NCI-H2029 treated with DMSO at 0.1 percent for 48 hours (cell line): ENCODE measurements at places on chromosomes 11 and 22.

- no peak for DNase-seq
Measured at GRCh38 chr22:18145676-18146388, 4.1 kb upstream of the USP18 start.

DNA sequence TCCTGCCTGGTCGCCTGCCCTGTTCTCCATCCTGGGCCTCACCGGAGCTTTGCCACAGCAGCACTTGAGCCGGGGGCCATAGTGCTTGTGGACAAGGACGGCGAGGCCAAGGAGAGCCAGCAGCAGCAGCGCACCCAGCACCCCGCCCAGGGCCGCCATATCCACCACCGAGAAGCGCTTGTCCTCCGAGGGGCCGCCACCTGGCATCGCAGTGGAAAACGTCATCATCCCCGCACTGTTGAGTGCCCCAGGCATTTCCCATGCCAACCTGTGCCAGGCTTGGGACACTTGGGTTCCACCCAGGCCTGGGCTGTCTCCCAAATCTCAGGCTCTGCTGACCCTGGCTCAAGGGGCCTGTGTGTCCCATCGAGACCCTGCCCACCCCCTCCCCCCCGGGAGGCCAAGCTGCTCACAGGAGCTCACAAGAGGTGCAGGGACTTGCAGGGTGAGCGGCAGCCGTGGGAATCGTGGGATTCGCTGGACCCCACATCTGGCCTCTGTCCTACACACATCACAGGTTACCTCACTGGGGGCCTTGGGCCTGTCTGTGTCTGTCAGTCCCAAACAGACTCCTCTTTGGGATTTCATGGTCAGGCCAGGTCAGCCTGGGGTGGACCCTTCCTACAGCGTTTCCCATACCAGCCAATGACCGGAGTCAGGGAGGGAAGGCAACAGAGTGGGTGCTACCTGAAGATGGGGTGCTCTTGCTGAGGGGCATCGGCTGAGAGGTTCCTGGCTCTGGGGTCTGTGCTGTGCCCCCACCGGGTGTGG, 2.3 kb upstream of the IRF7 start:
- DNase-seq: no peak

DNA sequence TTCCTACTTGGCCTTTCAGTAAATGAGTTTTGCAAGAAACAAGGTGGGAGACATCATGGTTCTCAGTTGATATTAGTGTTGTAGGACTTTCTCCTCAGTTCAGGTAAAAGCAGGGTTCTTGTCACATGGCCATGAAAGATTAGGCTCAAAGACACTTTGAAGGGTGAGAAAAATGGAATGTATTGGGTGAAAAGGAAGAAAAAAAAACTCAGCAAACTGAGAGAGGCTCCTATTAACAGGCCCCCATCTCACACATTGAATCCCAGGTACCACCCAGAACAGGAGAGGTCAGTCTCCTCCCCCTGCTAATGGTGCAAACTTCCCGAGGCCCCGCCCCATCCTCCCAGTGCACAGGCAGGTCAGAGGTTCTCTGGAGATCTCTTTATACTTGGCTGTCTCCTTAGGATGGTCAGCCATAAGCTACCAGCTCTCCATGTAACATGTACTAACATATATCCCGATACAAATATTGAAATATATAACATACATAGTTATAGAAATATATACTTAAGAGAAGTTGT, 62.2 kb downstream of the MICAL2 start:
- no peak for DNase-seq

DNA sequence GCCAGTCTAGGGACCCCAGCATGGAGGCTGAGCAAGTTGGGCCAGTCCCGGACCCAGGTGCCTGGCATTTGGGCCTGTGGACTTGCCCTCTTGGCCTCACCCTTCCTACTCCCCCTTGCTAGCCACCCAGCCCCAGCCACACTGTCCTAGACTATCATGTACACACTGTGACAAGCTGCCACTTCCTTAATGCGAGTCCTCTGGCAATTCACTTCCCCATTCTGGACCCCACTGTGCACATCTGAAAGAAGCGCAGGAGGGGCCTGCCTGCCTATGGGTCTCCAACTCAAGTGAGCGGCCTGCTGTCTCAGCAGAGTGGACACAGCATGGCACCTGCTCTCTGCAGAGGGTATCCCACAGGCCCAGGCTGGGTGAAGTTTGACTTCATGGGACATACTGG, 68.5 kb upstream of the LMO1 start:
- DNase-seq: no peak

GRCh38 chr11:18669711-18670110, 28.9 kb upstream of the TMEM86A start:
- DNase-seq: peak; percentile 23

DNA sequence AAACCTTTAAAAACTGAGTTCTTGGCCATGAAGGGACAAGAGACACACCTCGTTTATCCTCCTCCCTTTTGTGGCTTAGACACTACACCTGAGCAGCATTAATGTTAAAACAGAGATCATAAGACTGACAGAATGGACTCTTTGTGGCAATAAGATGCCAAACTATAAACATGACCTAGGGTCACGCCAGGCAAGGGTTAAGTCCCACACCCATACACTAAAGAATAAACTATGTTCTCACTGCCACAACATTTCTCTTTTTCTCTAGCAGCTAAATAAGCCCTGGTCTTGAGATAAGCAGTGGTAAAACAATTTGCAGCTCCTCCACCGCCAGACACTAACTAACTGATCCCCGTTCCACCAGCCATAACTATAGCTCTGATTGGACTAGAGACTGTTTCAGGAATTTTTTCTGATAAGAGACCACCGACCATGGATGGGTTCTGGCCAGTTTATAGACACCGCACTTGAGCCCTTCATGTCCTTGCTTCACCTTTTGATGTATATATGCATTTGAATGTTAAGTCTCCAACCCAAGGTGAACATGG, 4.9 kb upstream of the SLCO2B1 start:
- DNase-seq: no peak

DNA sequence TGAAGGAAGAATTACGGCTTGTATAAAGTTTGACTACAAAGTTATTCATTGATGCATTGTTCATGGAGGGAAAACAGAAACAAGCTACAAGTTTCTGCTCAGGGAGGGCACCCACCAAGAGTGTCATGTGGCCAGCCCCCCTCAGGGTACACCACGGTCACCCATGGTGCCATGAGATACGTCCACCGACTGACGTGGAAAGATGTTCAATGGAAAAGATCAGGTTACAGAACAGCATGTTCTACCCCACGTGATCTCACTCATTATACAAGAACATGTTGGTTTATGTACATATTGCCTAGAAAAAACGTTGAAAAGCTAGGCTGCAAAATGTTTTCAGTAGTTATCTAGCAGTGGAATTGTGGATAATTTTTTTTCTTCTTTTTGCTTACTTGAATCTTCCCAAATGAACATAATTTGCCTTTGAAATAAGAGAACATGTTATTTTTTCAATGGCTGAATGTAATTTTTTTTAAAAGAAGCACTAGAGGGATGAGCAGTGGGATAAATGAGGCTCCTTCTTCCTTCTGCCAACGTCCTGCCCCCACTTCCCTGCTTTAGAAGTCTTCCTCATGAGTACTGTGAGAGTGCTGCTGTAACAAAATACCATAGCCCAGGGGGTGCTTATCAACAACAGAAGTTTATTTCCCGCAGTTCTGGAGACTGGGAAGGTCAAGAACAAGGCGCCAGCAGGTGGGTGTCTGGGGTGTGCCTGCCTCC, 22.5 kb downstream of the RCN1 start:
- no peak for DNase-seq

DNA sequence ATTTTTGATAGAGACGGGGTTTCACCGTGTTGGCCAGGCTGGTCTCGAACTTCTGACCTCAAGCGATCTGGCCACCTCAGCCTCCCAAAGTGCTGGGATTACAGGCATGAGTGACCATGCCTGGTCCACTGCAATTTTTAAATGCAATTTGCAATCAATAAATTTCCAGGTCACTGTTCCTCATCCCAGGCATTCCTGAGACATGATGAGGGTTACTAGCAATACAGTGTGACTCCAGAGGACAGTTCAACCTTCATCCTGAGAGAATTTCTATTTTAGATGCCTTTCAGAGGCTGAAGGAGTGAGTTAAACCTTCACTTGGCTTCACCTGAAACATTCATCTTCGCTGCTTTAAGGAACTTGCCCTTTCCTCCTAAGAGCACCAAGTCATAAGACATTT, 9.7 kb upstream of the UBASH3B start:
- DNase-seq: no peak

DNA sequence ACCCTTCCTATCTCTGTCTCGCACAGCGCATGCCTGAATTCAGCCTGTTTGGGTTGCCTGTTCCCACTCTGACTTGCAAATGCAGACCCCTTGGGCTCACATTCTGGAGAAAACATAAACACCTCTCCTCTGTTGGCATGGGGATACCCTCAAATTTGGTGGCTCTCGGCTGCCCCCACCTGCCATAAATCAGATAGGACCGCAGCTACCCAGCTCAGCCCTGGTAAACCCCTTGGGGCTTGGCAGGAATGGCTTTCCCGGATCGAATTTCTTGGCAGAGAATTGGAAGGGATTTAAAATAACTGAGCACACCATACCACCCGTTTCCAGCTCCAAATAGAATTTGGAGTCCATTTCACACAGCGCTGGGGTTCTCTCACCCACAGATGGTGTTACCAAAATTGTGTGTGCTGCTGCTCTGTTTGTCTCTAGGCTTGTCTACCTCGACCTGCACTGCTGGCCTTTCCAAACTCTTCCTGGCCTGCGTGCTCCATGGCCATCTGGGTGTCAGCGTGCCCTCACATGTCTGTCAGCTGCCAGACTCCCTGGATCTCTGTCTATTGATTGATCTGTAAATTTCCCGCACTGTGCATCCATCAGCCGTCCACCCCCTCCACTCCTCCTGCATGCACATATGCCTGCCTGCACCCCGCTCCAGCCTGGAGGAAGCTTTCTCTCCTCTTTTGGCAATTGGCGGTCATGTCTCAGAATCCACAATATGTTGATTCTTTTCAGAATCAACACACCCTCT, 134.0 kb downstream of the NTM start:
- no peak for DNase-seq

DNA sequence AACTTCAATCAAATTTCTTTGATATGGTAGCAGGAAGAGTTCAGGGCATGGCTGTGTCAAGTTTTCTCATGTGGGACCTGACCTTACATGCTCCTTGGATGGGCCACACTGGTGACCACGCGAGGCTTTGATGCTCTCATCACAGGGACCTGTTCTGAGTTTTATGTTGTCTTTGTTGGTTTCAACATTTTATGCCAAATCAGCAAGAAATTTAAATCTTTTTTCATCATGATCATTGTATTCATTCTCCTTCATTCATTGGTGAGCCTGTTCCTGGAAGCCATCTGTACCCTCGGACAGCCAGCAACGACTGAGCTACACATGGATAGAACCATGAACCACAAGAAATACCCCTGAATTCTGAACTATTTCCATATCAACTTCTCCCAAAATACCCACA, 10.5 kb upstream of the NFAM1 start:
- no peak for DNase-seq

- no peak for DNase-seq
Measured at GRCh38 chr11:83643115-83643514, 356.9 kb upstream of the CCDC90B start.

DNA sequence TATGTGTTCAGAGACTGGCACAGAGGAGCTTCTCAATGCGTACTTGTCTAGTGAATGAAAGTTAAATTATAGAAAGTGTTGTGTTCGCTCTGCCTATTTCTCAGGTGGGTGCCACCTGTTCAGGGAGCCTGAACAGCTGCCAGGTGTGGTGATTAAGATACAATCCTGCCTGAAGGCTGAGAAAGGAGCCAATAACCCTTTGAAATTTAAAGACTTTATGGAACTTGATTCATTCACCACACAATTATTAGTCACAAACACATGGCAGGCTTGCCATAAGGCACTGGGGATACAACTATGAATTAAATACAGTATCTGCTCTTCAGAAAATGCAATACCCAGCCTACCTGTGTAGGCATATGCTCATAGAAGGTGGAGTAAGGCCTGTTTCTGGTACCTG, 92.9 kb upstream of the AMOTL1 start:
- DNase-seq: no peak

DNA sequence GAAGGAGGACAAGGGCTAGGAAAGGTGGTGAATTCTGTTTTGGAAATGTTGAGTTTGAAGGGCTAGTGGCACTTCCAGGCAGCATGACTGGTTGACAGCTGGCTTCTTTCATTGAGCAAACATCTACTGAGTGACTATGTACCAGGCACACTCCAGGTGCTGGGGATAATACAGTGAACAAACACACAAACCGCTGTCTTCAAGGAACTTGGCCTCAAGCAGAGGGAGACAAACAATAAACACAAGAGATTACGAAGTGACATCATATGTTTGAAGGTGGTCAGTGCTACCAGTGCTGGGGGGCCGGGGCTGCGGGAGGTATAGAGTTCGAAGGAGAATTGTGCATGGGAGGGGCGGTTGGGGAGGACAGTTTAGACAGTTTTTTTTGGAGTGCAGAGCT, 197.0 kb upstream of the SORL1-AS1 start:
- DNase-seq: peak; percentile 91

- no peak for DNase-seq
Measured at GRCh38 chr22:47192651-47193437, 430.4 kb downstream of the TBC1D22A start.

- no peak for DNase-seq
Measured at GRCh38 chr22:41782316-41782715, 18.2 kb upstream of the CCDC134 start.

GRCh38 chr11:83914995-83915394, 628.8 kb upstream of the CCDC90B start:
- no peak for DNase-seq

DNA sequence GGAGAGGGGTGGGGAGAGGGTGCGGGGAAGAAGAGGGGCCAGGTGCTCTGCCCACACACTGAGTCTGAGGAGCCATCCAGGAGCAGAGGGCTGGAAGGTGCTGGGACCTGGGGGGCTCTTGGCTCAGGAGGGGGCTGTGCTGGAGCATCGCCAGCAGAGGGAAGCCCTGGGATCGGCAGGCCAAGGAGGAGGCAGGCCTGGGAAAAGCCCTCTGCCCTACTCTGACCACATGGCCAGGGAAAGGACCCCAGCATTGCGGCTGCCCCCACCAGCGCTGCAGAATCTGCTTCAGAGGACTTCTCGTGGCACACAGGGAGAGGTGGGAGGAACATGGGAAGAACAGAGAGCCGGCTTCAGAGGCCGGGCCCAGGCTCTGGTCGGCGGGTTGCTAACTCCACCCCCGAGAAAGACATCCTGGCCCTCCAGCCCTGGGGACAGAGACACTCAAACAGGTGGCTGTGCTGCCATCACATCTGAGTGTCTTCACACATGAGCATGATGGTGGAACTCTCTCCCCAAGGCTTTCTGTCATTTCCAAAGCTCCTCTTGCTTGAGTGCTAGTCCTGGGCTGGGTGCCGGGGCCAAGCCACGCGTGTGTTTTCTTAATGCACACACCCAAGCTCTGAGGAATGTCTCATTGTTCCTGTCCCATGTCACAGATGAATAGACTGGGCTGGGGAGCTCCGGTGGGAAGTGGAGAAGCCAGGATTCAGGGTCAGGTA, 1378.0 kb downstream of the BRD1 start:
- DNase-seq: no peak

GRCh38 chr11:68146704-68147474, 25.7 kb upstream of the CHKA start:
- DNase-seq: peak; percentile 81

DNA sequence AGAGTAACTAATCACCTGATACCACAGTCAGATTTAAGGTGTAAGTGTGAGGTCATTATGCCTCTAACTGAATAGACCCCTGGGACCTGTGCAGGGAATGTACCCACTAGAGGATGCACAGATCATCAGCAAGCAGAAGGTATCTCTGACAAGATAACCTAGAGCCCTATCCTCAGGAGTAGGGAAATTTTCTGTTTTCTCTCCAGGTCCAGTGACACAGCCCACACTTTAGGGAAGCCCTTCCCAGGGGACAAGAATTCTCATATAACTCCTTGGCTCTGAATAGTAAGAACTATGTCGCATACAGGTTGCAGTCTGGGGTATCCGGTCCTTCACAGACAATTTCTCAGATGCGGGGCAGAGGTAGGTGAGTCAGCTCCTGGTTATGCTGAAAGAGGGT, at the start of gene OR52E5:
OR52E5 (plus strand) TSS at position 301 of the 400 bp plus-strand sequence. CDS start 7,569 bp downstream, outside the sequence.
- DNase-seq: no peak
